ENCODE measurements at places on chromosomes 2 and 18.

GRCh38 chr2:221203125-221203524, 369.0 kb downstream of the EPHA4 start:
- DNase-seq: no peak

DNA sequence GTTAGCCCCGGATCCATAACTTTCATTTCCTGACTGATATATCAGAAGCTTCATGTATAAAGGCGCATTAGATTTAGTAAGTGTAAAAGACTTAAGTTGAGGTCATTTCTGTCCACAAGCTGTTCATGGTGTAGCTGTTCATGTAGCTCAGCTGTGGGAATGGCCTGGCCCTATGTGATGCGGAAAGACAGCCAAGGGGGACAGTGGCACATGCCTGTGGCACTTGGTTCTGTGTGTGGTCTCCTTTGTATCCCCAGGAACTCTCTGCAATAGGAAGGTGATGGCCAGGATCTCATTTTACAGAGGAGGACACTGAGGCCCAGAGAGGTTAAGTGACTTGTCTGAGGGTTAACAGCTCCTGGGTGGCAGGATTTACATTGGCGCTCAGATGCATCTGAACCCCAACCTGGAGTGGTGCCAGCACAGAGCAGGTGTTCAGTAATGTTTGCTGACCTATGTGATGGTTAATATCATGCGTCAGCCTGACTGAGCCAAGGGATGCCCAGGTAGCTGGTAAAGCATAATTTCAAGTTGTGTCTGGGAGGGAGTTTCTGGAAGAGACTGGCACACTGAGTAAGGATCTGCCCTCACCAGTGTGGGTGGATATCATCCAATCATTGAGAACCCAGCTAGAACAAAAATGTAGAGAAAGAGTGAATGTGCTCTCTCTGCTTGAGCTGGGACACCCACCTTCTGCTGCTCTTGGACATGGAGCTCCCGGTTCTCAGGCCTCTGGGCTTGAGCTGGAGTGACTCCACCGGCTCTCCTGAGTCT, 25.4 kb downstream of the HPCAL1 start:
- DNase-seq: no peak

DNA sequence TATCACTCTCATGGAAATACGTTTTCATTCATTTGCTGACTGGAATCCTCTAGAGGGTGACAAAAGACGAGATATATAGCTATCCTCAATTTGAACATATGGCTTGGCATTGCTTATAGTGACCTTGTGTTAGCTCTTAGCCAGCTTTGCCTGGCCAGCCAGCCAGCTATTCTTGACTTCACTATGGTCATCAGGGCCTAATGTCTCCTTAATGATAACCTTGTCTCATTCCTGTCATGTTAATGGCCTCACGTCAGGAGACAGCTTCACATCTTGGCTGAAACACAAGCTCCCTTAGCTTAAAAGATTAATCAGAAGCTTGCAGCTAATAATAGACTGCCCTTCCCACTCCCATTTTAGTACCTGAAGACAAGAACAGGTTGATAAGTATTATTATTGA, 1517.5 kb upstream of the PIK3C3 start:
- no peak for DNase-seq

GRCh38 chr2:113132414-113133021, 5.1 kb downstream of the IL1RN start:
- no peak for DNase-seq

- DNase-seq: no peak
Observed at GRCh38 chr2:192827735-192828134, 633.0 kb upstream of the TMEFF2 start.

- DNase-seq: no peak
Observed at GRCh38 chr2:8502316-8502715, 179.5 kb upstream of the ID2 start.

DNA sequence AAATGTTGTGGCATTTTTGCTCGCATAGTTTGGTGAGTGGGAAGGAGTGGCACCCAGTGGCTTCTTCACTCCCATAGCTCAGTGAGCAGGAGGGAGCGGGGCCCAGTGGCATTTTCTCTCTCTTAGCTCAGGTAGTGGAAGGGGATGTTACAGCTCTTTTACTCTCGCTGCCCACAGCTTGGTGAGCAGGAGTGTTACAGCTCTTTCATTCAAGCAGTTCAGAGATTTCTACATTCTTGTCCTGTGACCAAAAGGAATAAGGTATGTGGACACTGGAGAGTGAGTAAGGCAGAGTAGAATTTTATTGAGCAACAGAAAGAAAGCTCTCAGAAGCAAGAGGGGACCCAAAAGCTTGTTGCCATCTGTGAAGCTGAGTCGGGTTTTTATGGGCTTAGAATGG, 192.4 kb downstream of the SPAG16 start:
- no peak for DNase-seq

GRCh38 chr2:221423210-221423804, 148.8 kb downstream of the EPHA4 start:
- DNase-seq: no peak

DNA sequence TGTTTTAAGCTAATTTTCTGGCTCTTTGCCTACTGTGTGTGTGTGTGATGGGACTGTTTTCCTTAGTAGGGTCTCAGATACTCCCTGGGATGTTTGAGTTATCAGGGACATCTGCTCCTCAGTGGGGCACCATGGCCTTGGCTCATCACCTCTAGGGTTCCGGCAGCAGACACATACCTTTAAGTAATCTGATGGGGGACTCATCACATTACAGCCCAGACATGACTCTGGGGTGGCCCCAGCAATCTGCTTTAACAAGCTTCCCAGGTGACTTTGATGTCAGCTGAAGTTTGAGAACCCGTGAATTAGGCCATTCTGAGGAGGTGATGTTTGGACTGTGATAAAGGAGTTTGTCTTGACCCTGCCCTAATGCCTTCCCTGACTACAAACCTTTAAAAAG, 38.8 kb downstream of the DDX18 start:
- DNase-seq: no peak

DNA sequence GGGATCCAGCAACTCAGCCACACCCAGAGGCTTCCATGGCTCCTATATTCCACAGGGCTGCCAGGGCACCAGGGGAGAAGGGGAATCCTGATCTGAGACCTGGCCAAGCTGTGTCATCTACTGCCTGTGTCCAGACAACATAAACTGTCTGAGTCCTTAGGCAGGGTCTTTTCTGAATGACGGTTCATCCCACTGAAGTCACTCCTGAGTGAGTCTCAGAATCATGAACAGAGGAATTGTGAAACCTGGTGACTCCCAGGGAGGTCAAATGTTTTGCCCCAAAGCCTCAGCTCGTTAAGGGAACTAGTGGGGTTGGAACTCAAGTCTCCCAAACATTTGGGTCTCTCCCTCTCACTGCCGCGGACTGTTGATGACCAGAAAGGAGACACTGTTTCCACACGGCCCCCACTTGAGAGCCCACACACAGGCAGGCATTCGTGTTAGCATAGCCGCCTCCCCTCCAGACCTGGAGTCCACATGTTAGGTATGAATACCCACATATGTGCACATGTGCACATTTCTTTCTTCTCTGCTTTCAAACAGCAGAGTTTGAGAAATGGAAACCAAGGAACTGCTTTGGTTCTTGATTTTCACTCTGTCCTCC, 125.0 kb upstream of the MSH6 start:
- DNase-seq: no peak

GRCh38 chr2:230982126-230982525, 13.8 kb upstream of the SPATA3 start:
- DNase-seq: no peak

DNA sequence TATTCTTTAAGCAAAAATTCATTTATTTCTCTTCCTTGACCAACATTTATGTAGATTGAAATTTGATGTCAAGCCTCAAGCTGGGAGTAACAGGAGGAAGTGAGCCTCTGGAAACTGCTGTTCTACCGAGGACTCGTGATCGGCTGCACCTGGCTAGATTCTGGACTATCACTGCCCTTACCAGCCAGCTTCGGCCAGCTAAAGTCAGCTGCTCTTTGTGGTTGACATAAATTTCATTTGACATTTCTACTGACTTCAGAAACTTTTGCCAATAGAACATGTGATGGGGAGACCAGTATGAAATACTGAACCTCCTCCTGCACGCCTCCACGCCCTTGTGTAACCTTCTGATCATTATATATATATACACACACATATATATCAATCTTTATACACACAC, 74.2 kb upstream of the RGPD5 start:
- DNase-seq: no peak

- DNase-seq: no peak
Observed at GRCh38 chr18:58454406-58455061, 174.4 kb downstream of the ALPK2 start.

DNA sequence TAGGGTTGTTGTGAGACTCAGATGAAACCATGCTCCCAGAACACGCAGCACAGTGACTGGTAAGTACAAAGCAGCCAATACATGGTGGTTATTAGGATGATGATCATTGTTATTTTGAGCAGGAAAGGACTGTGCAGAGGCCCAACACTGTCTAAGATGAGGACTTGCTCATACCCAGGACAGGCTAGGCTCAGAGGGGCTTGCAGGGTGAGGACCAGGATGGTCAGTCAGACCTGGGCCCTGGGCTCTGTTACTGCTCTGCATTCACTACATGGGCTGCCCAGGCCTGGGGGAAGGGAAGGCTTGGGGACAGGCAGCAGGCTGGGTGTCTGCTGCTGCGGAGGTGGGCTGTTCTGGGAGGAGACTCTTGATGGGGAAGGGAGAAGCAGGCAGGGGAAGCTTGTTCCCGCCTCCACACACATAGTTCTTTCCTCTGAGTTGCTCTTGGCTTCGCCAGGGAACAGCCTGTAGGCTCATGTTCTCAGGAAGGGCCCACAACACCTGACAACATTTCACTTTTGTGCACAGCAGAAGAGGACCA, 17.5 kb downstream of the CAPN13 start:
- no peak for DNase-seq

DNA sequence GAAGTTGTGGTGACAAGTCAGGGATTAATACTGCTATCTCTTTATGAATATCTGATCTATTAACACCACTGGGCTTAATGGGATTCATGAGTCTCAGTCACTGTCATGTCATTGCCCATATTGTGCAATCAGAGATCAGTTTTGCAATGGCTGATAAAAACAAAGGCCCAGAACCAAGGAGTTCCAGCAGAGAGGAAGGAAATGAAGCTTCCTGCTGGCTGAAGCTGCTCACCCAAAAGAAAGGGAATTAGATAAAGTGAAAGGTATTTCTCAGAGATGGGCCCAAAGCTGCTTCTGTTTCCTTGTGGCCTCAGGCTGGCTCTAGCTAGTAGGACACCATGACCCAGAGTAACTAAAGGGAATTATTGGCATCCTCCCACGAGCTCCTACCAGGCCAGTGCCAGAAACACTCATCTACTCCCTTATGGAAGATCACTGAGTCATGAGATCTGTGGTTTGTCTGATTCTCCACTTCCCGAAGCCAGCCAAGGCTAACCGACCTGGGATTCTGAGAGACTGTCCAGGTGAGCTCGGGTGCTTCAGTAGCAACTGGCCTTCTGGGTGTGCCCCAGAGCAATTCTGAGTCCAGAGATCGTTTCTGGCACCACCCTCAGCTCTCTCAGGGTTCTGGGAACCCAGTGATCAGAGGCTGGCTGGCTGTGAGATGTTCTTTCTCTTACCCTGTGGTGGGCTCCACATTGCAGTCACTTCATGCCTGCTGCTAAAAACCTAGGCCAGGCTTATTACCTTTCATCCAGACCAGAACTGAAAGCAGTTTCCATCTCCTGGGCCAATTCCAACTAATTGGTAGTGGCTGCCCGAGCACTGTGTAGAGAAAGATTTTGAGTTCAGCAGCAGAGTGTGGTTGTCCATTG, 129.5 kb upstream of the PELI1 start:
- no peak for DNase-seq

GRCh38 chr2:224442071-224442967, 40.4 kb upstream of the FAM124B start:
- no peak for DNase-seq

DNA sequence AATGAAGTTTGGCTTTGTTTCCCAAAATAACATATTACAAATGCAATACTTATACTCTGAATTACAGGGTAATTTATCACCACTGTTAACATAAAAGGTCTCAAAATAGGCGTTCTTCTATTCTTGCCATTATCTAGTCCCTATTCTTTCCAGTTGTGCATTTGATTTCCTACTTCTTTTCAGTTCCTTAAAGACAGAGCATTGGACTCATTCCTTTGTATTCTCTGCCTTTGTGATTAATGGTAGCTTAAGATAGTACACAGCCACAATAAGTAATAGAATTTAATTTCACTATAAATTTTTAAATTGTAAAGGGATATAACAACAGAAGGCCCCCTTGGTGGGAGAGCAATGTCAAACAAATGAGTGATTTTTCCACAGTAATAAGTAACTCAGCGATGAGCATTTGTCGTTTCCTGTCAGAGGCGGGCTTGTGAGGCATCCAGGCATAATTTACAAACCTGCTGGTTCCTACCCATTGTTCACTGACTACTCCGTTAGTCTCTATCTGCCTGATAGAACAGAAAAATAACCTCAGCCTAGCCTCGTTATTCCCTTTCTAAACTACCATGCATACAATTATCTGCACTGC, 456.6 kb upstream of the REG3G start:
- no peak for DNase-seq

DNA sequence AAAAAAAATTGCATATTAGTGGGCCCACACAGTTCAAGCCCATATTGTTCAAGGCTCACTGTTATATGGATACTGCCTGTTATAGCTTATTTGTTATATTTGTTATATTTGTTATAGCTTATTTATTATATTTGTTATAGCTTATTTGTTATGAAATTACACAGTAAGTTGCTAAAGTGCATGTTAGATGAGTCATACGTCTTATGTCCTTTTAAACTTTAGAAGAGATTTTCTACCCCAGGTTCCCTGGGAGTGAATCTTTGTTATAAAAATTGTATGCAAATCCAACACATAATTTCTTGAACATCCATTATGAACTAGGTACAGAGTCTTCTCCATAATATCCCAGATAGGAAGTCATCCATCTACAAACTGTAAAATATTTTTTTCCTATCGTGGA, 22.1 kb downstream of the HTR2B start:
- no peak for DNase-seq

DNA sequence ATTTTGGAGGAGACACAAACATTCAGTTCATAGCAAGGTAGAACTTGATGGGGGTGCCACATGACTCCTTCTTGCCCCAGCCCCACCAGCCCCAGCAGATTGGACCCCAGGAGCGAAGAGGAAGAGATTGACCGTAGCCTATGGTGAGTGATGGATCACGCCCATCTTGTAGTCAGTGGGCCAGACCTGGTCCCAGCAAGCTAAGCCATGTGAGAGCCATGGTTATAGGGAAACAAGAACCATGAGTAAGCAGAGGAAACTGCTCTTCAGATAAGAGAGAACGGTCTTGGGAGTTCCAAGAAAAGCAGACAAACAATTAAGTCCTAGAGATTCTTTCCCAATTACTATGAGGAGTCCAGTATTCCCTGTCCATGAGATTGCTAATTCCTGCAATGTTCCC, 4.6 kb upstream of the TCF4 start:
- DNase-seq: no peak

GRCh38 chr18:52489396-52490306, 149.7 kb downstream of the DCC start:
- no peak for DNase-seq

Measured in urinary bladder (tissue), 4 donors.